H7 (cell line): ENCODE measurements at places on chromosomes 12 and 14.

DNA sequence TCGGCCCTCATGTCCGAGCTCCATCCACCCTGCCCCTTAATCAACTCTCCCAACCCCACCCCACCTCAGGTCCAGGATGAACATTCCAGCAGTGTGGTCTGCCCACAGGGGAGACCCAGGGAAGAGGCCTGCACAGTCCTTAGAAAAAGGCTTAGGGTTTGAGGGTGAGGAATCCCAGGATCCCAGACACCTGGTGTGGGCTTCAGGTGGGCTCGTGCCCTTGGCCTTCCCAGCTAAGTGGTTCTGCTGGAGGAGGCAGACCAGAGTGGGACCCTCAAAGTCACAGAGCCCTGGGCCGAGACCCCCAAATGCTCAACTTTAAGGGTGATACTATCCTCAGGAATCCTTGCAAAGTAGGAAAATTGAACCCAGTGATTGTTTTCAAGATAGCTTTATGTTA, 25.4 kb upstream of the PPP2R5C start:
- DNase-seq = peak; percentile 5

- DNase-seq = no peak
Observed at GRCh38 chr14:90894241-90894640, 78.0 kb upstream of the TTC7B start.

DNA sequence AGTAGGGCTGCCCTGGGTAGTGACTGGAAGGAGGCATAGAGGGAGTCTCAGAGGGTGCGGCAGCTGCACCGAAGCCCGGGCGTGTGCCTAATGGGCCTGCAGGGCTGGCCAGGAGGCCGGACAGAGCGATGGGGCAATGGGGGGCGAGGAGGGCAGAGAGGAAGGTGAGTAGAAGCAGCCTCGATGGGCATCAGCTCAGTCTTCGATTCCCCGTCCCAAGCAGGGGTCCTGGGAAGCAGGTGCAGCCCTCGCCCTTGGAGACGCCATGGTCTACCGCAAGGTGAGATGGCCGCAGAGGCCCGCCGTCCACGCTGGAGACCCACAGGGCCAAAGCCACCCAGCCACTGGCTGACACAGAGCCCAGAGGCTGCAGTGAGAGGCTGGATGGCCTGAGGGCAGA, 70.8 kb downstream of the GALNT9 start:
- DNase-seq = no peak

- DNase-seq = no peak
Observed at GRCh38 chr12:87336814-87337336, 692.3 kb downstream of the C12orf50 start.

DNA sequence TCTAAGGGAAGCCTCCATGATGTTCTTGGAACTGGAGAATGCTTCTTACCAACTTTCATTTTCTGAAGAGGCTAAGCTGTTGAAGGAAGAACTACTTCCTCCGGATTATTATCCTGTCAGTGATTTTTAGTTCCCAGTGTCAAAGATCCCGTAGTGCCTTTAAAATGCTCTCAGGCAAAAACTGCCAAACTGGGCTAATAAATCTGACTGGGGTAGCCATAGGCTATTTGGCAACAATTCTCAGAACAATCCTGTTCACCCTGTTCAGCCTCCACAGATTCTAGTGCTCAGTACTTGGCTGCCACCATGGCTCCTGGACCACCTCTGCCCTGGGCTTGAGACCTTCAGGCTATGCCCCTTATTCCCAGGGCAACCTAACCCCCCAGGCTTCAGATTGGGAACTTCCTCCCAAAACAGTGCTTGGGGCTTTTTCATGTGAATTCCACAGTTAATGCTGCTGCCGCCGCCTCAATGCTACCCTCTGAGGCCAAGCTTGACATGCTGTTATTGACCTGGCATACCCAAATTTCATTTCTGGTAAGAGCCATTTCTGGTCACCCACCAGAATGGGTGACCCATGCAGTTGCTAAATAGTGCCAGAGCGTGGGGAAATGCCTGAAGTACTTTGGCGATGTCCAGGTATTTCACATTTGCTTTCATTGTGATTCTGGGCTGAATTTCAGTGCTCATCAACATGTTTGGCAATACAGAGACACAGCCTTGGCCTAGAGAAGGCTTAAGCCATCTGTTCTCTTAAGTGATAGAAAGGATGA, 110.0 kb upstream of the ARHGAP5 start:
- no peak for DNase-seq

GRCh38 chr12:109521831-109522230, 44.4 kb downstream of the UBE3B start:
- no peak for DNase-seq

DNA sequence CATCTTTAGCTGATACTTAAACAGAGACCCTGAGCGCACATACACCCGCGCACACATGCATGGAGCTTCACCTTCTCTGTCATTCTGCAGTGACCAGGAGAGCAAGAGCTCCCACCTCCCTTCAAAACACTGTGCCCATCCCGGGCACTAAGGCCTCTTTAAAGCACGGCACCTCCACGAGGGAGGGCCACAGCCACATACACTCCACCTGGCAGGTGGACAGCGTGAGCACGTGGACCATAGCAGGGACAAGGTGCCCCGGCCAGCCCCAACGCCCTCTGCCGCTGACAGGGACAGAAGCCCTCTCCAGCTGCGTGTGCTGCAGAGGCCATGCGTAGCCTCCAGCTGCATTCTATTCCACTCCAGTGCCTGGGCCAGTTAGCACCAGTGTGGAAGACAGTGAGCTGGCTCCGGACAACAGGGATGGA, 5.4 kb downstream of the GAPDH start:
- DNase-seq = peak; percentile 62

DNA sequence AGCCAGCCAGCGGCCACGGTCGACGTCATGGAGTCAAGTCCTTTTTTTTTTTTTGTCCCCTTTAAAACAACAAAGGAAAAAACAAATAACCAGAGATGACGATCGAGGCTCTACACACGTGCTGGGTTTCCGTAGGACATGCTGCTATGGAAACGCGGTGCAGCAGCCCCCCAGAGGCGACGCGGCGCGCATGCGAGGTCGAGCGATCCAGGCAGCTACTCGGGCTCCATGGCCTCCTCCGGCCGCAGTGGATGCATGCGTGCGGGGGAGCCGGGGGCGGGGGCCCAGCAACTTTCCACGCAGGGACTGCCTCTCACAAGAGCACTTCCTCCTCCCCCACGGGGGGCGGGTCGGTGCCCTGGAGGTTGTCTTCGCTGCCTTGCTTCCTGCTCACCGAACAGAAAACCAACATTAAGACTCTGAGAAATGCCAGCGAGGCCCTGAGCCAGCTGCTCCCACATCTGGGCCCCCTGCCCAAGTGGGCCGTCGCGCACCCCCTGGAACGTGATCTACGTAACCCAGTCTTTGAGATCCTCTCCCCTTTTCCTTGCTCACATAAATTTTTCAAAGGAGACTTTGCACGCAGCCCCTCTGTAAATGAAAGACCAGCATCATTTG, 30.7 kb downstream of the P2RX4 start:
- peak; percentile 85 for DNase-seq

DNA sequence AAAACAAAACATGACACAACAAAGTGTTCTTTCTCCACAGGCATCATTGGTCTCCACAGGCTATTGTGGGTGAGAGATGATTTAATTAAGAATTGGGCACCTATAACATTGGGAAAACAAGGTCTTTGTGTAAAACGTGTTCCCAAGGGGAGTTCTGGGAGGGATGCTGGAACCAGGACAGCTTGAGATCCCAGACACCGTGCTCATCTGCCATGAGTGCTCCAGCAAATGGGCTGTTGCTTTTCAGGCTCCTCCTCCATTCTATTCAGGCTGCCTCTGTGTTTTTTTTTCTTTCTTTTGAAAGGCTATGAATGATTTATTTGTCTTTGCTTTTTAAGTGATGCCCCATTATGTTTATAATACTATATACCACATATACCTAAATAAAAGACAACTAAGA, 122.4 kb downstream of the DACT1 start:
- no peak for DNase-seq

GRCh38 chr12:83083616-83084015, 396.9 kb downstream of the TMTC2 start:
- no peak for DNase-seq

DNA sequence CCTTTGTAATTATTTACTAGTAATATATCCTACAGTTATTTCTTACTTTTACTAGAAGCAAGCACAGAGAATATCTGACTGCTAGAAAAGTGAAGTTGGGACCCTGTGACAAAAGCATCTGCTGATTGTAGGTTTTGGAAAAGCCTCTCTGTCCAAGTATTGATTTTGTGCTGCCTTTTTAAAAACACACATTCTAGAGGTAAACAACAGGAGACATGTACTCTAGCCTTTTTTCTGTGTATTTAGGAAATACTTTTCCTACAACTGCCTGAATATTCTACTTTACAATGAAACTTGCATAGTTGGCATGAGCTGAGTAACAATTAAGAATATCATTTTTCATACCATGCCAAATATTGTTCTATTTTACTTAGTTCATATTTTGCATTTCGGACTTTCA, 1249.0 kb downstream of the SLC16A7 start:
- DNase-seq = no peak

DNA sequence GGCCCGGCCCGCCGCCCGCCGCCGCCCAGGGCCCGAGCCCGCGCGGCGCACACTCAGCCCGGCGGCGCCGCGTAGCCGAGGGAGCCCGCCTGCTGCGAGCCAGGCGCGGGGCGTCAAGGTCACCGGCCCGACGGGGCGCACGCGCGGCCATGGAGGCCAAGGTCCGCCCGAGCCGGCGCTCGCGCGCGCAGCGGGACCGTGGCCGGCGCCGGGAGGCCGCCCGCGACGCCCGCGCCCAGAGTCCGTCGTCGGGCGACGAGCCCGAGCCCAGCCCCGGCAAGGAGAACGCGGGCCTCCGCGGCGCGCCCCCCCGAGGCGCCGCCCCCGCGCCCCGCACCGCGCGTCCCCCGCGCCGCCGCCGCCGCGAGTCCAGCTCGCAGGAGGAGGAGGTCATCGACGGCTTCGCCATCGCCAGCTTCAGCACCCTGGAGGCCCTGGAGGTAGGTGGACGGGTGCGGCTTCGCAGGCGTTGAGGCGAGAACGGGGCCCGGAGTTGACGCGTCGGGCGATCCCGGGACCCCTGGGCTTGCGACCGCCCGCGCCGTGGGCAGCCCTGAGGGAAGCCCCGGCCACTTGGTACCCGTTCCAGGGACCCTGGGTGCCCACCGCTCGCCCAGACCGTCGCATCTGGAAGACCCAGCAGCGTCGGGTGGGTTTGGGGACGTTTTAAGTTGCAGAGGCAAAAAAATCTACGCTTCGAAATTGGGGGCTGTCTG, 629 bp downstream of the FBRSL1 start:
- DNase-seq = peak; percentile 87

DNA sequence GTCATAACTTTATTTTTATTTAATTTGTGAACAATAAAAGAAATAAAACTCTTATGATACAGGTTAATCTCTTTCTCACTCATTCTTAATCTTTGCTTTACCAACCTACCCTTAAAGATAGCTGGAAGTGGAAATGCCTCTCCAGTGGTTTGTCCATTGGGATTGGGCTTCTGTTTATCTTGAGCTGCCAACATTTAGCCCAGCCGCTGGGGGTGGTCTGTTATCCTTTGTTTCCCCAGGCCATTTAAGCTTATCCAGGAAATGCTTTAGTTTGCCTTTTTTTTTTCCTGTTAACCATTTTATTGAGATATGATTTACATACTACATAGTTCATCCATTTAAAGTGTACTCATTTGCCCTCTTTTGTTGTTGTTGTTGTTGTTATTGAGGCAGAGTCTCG, 8.2 kb downstream of the TDG start:
- peak; percentile 15 for DNase-seq

GRCh38 chr14:39739796-39740195, 307.6 kb upstream of the FBXO33 start:
- no peak for DNase-seq

DNA sequence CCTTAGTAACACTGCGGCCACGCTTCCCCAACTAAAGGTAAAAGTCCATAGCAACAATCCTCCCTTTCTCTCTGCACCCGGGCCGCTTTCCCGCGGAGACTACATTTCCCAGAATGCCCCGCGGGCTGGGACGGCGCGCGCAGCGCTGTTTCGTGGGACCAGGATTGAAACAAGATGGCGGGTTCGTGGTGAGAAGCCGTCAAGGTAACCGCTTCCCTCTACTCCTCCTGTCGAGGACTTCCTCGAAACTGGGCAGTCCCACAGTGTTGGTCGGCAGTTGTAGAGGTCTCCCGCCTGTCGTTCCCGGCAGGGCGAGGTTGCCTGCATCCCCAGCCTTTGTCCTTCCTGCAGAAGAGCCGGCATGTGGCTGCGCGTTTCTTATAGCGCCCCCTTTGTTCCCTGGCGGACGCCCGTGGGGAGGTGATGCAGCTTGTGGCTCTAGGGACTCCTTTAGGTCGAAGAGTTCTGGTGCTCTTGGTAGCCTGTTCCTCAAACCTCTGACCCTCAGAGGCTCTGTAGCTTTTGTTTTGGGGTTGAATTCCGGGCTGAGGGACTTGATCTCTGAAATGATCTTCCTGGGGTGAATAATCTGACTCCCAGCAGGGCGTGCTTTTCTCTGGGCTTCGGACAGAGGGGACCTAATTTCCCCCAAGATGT, at the start of gene MRPL42:
Gene MRPL42 (plus strand): TSS at position 164 of the 657 bp plus-strand sequence. CDS start 1,772 bp downstream, outside the sequence.
- peak; percentile 86 for DNase-seq

GRCh38 chr12:77925536-77926108, 94.9 kb downstream of the NAV3 start:
- peak; percentile 39 for DNase-seq

DNA sequence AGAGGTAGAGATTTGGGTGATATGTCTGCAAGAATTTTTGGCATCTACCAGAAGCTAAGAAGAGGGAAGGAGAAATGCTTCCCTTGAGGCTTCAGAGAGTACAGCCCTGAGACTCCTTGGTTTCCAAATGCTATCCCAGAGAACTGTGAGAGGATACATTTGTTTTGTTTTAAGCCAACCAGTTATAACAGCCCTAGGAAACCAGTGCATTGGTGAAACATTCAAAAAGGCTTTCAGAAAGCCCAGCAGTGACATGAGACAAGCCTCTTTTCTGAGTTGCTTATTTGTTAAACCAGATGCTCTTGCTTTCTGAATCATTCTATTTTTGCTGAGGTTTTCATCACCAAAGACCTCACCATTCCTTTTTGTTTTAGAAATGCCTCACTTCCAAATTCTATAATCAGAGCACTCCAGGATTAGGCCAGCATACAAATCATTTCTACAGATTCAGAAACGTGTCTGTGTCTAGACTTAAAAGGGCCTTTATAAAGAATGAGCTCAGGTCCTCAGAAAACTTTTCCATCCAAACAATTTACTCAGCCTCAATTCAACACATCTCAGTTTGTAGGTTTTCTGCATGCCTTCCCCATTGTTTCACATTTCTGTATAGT, 1617.8 kb upstream of the FLRT2 start:
- no peak for DNase-seq

DNA sequence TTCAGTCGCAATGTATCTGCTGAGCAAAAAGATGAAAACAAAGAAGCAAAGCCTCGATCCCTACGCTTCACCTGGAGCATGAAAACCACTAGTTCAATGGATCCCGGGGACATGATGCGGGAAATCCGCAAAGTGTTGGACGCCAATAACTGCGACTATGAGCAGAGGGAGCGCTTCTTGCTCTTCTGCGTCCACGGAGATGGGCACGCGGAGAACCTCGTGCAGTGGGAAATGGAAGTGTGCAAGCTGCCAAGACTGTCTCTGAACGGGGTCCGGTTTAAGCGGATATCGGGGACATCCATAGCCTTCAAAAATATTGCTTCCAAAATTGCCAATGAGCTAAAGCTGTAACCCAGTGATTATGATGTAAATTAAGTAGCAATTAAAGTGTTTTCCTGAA, 19.8 kb downstream of the CKB start:
- DNase-seq = peak; percentile 16

GRCh38 chr12:40142001-40142744, 36.3 kb upstream of the SLC2A13 start:
- DNase-seq = no peak

GRCh38 chr12:65504417-65504816, 225.9 kb downstream of the MSRB3 start:
- DNase-seq = no peak
